GF-D8 (cell line): ENCODE measurements at places on chromosomes 12 and 14.

DNA sequence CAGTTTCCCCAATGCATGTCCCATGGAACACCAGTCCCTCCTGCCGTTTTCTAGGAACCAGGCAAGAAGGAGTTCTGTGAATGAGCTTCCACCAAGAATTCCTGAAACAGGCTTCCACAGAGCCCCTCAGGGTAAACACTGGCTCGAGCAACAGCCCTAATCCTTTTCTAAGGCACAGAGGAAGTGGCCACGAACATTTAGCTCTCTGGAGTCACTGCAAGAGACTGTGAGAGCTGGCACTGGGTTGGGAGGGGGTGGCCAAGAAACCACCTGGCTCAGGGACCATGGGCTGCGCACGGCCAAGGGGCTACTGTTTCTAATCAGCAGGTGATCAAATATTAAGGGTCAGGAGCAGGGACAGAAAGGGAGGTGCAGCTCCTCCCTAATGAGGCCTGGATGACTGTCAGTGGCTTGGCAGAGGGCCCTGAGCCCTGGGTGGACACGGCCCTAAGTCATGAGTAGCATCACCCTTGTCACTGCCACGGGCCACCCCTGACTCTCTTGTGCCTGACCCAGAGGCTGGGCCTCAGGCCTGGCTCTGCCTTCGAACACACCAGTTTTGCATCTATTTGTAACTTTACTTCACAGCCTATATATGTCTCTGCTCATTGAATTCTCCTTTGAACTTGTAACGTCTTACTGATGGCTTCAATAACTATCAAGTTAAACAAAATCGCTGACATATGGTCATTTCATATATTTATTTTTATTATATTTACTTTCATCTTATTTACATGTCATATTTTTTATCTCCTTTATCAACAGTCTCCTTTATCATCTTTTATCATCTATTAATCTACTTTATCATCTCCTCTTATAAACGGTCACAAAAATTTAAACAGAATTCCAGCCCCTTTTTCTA, 154.0 kb downstream of the DICER1 start:
- no peak for DNase-seq

DNA sequence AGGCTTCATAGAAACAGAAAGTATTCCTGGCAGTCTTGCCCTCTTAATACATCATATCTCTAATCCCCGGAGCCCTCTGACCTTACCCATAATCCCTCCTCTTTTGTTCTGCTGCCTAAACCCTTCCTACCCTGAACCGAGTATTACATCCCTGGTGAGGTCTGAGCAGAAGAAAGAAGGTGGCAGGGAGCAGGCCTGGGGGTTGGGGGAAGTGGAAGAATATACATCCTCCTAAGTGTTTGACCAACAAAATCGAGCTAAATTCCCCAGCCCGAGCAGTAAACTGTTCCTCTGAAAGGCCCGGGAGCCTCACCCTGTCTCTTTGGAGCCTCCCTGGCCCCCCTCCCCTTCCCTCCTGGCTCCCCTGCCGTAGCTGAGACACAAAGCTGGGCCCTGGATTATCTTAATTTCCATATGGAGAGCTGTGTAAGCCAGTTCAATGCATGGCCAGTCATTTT, 192.6 kb upstream of the LHX5 start:
- no peak for DNase-seq

DNA sequence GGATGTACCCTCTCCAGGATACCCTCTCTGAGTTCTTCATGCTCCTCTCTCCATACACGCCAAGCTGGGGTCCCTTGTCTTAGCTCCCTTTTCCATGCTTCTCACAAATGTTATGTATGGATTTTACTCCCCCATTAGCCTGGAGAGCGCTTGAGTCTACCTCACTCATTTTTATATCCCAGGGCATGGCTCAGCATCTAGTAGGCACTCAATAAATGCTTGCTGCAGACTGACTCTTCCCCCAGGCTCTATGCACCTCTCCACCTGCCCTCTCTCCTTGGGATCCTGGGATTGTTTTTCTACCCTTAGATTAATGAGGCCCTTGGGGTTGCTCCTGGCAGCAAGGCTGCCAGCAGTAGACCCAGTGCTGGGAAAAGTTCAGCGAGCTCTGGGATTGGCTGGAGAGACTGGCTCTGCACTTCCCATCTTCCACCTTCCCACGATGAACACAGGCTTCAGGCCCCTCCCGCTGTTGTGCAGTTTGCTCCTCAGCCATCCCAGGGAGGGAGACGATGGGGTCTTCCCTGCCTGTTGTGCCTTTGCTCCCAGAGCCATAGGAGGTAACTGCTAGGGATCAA, 2.2 kb downstream of the NRIP2 start:
- DNase-seq: no peak

- no peak for DNase-seq
Observed at GRCh38 chr12:64864319-64864718, 39.9 kb downstream of the TBC1D30 start.

GRCh38 chr14:91232603-91233002, 11.9 kb downstream of the GPR68 start:
- DNase-seq: no peak

DNA sequence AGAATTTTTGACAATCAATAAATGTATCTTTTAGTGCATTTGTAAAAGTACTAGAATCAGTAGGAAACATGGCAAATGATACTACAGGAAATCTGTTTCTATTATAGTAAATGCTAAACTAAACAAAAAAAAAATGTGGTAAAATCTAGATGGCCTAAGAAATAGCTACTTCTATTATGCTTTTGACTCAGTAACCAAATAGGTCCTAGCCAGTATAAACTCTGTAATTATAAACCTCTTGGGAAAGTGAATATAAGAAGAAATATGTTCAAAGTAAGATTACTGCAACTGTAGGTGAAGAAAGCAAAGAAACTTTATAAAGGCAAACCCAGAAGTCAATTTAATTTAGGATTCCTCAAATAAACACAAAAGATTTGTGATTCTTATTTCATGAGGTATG, 581.2 kb downstream of the LRFN5 start:
- DNase-seq: no peak

- DNase-seq: no peak
Observed at GRCh38 chr14:97253756-97254155, 456.6 kb downstream of the VRK1 start.

GRCh38 chr12:2494486-2495192, 300.1 kb upstream of the FKBP4 start:
- peak; percentile 1 for DNase-seq

GRCh38 chr12:131008-131407, 64.4 kb downstream of the IQSEC3 start:
- no peak for DNase-seq

GRCh38 chr12:52307836-52308805, 13.1 kb downstream of the KRT83 start:
- no peak for DNase-seq

- DNase-seq: no peak
Observed at GRCh38 chr14:104427131-104427851, 152.3 kb upstream of the C14orf180 start.

DNA sequence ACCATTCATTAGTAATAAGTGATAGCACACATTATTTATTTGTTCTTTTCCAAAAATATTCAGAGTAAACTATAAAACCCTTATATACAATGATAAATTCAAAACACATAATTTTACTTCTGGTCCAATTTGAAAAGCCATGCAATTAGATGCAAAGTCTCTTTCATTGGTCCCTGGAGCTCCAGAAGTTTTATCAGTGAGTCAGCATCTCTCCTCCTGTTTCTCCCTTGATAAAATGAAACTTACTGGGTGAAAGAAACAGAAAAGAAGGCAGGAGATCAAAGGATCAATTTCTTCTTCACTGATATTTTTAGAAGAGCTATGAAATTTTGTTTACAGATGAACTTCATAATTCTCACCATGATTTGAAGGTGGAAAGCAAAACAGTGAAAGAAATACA, 47.5 kb downstream of the IFNG start:
- no peak for DNase-seq

GRCh38 chr12:114740448-114740847, 56.5 kb upstream of the TBX3 start:
- DNase-seq: no peak

DNA sequence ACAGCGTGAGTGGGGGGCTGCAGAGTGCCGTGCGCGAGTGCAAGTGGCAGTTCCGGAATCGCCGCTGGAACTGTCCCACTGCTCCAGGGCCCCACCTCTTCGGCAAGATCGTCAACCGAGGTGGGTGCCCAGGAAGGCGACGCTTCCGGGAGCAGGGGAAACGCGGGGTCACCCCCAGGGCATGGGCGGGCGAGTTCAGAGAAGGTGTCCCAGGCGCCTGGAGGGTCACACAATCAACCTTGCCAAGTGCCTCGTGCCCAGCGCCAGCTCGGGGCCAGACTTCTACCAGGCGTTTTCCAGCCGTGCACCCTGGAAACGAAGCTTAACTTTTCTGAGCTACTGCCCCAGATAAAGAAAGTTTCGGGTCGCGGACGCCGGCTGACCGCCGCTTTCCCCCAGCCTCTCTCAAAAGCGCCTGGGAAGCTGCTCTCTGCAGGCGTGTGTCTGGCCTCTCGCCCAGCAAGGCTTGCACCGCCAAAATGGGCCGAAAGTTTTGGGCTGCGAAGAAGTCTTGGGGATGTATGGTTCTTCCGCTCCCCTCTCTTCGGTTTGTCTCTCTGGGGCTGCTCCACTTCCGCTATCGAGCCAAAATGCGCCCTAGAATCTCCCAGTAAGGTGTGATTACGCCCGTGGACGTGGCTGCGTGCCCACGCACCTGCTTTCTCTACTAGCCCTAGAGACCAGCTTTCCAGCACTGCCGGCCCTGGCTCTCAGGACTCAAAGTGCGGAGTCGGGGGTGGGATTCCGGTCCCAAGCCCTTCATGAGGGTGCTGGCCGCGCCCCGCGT, 1.7 kb downstream of the WNT1 start:
- DNase-seq: peak; percentile 55

GRCh38 chr14:51539571-51540037, 112.1 kb upstream of the FRMD6 start:
- no peak for DNase-seq

- no peak for DNase-seq
Observed at GRCh38 chr14:99655521-99655920, 10.6 kb downstream of the HHIPL1 start.

DNA sequence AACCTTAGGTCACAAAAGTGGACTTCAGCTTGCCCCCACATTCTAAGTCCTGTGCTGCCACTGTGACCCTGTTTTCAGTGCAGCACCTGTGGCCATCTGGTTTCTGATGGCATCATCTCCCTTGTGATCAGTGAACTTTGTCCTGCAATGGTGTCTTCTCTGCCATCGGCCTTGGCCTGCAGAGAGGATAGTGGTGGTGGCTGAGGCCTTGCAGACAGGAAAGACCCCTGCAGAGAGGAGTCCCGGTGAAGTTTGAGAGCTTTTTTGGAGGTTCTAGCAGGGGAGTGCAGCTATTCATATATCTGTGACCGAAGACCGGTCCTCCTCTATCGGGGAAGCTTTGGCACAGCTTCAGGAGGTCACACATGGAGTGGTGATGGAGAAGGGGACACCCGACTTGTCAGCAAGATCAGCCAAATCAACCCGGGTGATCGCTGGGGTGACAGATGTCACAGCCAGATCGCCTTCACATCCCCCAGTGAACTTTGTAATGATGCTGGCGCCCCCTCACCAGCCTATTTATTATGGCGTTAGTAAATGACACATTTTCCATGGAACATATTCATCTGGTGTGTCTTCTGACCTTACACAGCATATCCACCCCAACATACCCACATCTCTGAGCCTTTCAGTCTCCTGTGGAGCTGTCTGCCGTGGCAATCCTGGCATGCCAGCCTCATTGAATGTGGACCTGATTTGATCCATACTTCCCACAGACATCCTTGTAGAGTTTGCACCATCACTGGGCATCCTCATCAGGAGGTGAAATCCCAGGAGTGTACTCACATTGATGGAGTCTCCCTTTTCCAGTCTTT, 136.1 kb downstream of the PAPOLA start:
- DNase-seq: no peak

DNA sequence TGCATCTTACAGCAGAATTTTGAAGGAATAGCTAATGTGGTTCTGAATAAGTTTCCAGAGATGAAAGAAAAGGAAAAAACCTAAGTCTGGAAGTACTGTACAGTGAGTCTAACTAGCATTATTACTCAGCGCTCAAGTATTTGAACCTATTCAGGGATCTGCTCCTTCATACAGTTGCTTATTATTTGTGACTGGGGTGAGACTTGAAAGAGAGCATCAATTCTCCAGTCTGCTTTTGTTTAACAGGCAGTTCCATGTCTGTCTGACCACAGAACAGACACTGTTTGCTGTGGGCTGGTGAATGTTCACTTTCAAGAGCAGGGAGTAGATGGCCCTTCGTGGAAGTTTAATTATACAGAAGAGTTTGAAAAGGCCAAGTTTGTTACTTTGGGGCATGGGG, 9.3 kb downstream of the ETV6 start:
- DNase-seq: no peak

- DNase-seq: no peak
Observed at GRCh38 chr12:52015532-52016041, 8.8 kb downstream of the TAMALIN start.

DNA sequence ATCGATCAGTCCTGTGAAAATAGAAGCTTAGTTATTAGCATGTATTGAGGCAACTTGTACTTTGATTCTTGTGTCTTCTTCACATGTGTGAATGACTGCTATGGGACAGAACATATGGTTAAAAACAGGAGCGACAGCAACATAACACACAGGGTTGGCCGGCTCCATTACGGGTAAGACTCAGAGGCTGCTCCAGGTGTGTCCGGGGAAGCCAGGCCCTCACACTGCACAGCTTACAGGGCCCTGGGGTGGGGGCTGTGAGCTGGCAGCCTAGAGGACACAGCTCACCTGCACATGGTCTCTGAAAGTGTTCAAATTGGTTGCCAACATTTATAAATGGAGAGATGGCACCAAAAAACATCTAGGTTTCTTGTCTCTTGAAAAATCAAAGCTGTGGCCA, 31.1 kb downstream of the TCHP start:
- no peak for DNase-seq

- DNase-seq: no peak
Observed at GRCh38 chr12:91326058-91327027, 143.7 kb upstream of the DCN start.

- DNase-seq: no peak
Observed at GRCh38 chr12:49968471-49968870, 4.3 kb upstream of the AQP6 start.

DNA sequence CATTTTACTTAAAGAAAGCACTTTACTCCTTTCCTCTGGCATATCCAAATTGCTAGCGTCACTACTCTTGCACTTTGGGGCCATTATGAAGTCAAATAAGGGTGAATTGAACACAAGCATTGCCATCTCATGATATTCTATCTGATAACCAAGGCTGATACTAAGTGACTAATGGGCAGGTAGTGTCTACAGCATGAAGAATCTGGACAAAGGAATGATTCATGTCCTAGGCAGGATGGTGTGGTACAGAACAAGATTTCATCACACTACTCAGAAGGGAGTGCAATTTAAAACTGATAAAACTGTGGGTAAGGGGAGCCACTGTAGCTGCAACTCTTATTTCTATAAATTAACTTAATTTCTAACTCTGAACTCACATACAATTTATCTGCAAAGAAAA, 7.7 kb upstream of the SLC6A15 start:
- DNase-seq: no peak

DNA sequence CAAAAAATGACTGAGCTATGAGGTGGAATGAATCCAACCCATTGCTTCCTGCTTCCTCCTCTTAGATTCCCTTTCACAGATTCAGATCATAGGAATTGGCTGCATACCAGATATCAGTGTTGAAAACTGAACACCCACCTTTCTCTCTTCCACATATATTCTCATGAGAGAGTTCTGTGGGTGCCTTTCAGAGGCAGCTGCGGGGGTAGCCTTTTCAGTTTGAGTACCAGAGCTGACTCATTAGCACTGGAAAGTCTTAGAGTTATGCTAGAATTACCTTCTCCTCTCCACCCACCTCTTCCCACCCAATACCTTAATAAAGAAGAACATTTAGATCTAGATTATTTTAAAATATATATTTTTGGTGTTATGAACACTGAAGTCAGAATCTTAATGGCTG, 495.4 kb upstream of the SEL1L start:
- no peak for DNase-seq

- no peak for DNase-seq
Observed at GRCh38 chr12:64081008-64081404, 141.1 kb downstream of the KICS2 start.
